ENCODE measurements at places on chromosomes 1 and 21.

DNA sequence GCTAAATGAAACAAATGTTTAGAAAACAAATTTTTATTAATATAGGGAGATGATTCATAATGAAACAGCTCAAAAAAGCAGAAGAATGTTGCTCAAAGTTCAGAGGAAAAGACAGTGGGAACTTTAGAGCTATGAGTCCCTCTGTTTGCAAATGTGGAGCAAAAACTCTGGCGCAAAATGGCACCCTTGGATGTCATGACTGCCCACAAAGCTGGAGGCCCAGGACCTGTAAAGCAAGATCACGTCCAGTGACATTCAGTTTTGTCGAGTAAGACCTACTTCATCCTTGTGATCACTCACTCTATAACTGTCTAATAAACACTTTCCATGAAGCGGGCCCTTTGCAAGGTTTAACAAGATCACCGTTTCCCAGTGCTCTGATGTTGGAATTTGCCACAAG lies 9.1 kb upstream of the EXO1 start:
- DNase-seq: no peak

DNA sequence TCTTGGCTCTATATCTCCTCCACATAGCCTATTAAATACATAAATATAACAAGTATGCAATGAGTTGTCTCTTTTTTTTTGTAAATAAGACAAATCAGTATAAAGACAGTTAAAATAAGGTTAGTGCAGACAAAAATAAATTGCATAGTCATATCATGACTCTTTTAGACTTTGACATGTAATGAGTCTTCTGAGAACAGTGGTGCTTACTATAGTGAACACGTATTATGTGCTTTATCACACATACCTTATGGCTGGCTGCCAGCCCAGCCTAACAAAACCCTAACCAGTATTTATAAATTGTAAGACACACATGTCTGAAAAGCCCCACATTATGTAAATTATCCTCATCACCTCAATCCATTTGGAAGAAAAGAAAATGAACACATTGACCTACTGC lies 29.1 kb upstream of the F13B start:
- DNase-seq: no peak

GRCh38 chr1:12136916-12137610 lies 29.7 kb upstream of the TNFRSF1B start:
- no peak for DNase-seq

DNA sequence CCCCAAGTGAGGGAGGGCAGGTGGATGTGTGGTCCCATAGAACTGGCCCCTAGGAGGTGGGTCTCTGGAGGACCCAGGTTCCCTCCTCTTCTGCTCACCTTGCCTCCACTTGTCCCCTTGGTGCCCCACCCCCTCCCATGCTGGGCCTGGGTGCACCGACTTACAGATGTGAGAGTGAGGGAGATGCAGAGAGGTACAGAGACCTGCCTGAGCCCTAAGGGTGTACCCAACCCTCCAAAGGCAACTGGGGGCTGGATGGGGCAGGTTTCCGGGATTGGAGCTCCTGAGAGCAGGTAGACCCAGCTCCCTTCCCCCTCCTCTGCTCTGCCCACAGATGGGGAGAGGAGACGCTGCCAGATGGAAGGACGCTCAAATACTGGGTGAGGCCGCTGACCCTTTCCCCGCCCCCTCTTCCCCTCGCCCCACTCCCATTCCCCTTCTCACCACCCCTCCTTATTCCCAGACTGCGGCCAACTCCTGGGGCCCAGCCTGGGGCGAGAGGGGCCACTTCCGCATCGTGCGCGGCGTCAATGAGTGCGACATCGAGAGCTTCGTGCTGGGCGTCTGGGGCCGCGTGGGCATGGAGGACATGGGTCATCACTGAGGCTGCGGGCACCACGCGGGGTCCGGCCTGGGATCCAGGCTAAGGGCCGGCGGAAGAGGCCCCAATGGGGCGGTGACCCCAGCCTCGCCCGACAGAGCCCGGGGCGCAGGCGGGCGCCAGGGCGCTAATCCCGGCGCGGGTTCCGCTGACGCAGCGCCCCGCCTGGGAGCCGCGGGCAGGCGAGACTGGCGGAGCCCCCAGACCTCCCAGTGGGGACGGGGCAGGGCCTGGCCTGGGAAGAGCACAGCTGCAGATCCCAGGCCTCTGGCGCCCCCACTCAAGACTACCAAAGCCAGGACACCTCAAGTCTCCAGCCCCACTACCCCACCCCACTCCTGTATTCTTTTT lies 10.3 kb downstream of the TINAGL1 start:
- DNase-seq: no peak

DNA sequence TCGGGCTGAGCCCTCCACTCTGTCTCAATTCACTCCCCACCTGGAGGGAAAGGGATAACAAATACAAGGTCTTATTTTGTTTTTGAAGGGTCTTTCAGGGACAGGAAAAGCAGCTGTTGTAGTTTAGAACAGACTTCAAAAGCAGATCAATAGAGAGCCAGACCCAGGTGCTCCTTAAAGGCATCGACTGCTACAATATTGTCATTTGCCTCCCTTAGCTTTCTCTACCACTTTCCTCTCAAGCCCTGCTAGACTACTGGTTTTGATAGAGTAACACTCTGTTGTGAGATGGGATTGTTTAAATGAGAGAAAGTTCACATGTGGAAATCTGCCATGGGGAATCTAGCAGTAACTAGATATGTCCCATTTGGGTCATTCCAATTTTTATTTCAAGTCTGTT lies 24.0 kb downstream of the RGS7 start:
- no peak for DNase-seq

DNA sequence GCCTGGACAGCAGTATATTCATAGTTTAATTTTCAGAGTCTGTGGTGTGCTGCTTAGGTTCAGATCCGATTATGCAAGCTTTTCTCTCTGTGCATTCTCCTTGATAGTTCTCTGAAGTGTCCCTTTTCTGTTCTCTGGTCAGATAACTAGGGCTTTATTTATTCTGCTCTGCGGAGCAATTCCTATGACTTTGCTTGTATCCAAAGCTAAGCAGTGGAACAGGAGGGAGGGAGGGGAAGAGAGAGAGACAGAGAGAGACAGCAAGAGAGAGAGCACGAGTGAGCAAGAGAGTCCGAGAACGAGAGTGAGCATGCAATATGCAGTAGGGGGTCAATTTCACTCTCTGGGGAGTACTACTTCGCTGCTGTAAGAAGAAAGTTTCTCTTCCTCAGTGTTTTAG lies 113.3 kb downstream of the XPR1 start:
- DNase-seq: no peak

DNA sequence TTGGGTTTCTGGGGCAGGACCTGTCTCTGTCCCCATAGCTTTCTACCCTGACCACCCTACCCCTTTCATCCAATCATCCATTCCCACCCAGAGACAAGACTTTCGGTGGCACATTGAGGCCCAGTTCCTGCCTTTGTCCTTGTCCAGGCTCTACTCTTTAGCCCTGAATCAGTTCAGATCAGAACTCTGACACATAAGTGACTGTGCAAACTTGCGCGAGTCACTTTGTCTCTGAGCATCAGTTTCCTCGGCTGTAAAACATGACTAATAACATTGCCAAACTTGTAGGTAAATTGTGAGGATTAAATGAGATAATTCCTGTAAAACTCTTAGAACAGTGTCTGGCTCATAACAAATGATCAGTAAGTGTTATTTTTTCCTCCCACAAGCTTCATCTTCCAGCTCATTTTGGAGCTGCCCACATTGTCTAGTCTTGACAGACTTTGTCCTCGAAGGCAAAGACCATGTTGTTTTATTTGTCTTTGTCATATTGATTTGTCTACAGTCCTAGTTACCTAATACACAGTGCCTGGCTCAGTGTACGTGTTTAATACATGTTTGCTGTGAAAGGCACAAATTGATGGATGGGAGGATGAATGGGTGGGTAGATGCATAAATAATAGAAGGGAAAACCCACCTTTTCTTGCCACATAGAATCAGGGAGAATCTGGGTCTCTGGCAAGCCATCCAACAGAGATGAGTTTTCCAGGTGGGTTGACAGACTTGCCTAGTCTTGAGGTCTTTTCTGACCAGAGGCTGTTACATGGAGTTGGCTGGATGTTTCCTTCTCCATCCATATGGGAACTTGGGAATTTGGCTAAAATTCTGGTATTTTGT lies 262.9 kb downstream of the OMA1 start:
- no peak for DNase-seq

DNA sequence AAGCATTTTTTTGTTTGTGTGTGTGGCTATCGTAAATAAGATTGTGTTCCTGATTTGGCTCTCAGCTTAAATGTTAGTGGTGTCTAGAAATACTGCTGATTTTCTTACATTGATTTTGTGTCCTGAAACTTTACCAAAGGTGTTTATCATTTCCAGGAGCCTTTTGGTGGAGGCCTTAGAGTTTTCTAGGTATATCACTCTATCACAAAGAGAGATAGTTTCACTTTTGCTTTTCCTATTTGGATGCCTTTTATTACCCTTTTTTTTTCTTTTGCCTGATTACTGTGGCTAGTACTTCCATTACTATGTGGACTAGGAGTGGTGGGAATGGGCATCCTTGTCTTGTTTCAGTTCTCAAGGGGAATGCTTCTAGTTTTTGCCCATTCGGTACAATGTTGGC lies 109.6 kb downstream of the S1PR1 start:
- no peak for DNase-seq

GRCh38 chr1:64046243-64046642 lies 157.2 kb upstream of the UBE2U start:
- no peak for DNase-seq

GRCh38 chr1:171245458-171246064 lies 2.7 kb upstream of the FMO1 start:
- DNase-seq: no peak

DNA sequence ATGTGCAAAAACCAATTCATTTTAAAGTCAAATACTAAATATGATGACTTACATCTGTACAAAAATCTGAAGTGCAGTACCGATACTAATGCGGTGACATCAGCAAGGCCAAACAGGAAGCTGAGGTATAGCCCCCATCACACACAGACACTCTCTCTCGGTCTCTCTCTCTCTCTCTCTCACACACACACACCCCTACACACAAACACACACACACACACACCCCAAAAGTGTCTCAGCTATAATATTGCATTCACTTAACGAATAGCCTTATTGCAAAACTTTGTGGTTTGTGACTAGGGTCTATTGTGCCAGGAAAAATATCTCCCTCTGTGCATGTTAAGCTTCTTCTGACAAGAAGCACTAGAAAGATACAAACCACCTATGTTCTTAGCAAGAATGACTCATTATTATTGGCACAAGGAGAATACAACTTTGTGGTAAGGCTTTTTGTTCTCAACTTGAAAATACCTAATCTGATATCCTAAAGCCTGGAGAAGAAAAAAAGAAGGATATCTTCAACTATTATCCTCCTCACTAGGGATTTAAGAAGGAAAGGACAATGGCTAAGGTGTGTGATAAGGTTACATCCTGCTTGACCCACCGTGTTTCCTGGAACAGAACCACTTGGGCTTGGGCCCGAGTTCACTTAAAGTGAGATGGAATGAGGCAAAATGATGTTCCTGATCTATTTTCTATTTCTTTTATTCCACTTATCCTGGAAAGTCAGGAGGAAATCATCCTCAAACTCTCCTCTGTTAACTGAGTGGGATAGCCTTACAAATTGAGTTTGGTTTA lies 107.1 kb downstream of the NIBAN1 start:
- no peak for DNase-seq

GRCh38 chr1:18536915-18537314 lies 56.2 kb downstream of the KLHDC7A start:
- DNase-seq: no peak

DNA sequence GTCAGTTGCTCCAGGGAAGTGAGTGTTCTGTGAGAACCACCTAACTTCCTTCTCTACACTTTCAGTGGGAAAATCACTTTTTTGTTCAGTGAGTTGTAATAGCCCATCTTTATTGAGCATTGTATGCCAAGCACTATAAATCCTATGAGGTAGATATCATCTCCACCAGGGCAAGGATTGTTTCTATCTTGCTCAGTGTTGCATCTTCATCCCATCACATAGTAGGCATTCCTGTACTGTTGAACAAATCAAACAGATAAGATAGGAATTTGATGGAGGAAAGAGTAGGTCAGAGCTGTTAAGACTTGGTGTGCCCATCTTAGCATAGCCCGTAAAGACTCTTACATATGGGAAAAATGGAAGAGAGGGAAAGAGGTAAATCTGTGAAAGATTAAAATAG lies 2.9 kb upstream of the PIGV start:
- DNase-seq: no peak

DNA sequence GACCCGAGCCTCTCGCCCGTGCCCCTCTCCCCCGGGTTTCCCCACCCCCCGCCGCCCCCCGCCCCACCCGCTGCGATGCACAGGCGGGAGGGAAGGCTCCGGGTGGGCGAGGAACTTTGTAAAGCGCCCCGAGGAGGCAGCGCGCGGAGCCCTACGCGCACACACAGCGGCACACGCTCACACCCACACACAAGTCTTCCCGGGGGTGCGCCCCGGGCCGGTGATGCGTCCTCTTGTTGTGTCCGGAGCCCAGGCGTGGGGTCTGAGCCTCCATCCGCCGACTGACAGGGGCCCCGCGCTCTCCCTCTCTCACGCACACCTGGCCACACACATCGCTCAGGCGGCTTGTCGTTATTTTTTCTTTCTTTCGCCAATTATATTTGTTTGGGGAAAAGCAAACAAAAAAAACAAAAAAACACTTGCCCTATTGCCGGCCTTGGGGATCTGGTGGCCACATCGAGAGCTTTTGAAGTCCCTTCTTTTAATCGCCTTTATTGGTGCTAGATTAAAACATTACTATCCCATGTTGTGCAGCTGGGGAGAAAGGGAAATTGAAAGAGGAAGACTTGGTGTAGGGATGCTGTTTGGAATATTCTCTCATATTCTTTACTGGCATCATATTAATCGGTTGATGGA lies 770 bp downstream of the NTNG1 start:
- DNase-seq: no peak

DNA sequence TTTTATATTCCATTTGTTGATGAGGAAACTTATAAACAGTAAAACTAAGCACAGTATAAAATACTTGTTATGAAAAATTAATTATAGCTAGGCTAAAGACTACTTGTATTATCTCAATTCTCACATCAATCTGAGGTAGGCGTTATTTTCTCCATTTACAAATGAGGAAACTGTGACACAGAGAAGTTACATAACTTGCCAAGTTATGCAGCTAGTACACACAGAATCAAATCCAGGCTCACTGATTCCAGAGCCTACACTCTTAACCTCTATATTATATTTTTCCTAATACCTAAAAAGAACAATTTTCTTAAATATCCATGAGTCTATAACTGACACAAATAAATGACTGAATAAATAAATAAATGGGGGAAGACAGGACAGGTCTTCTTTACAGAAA lies 11.2 kb upstream of the VPS45 start:
- DNase-seq: no peak

- DNase-seq: no peak
These were observed 31.2 kb downstream of the PCSK9 start for GRCh38 chr1:55070293-55071164.

DNA sequence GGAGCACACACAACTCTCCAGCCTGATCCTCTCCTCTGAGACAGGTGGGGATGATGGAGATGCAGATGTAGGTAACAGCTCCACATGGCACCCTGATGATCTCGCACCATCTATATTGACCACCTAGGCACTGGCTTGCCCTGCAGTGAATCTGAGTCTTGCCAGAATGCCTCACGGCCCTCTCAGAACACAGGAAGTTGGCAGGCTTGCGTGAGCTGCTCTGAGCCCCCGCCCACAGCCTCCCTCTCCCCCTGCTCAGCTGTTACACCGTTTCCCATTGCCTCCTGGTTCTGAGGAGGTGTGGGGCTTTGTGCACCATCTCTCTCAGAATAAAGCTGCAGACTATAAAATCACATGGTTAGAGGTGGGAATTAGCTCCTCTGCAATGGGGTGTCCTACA lies 48.0 kb downstream of the URB2 start:
- DNase-seq: no peak

All from stimulated activated CD8-positive, alpha-beta memory T cell treated with anti-CD3 and anti-CD28 coated beads, Interleukin-4, amount 100 ng/mL, for 1 hour (primary cell).